Inflammatory macrophage treated with lipopolysaccharide for 4 hours (primary cell): ENCODE measurements at places on chromosomes 12 and 14.

DNA sequence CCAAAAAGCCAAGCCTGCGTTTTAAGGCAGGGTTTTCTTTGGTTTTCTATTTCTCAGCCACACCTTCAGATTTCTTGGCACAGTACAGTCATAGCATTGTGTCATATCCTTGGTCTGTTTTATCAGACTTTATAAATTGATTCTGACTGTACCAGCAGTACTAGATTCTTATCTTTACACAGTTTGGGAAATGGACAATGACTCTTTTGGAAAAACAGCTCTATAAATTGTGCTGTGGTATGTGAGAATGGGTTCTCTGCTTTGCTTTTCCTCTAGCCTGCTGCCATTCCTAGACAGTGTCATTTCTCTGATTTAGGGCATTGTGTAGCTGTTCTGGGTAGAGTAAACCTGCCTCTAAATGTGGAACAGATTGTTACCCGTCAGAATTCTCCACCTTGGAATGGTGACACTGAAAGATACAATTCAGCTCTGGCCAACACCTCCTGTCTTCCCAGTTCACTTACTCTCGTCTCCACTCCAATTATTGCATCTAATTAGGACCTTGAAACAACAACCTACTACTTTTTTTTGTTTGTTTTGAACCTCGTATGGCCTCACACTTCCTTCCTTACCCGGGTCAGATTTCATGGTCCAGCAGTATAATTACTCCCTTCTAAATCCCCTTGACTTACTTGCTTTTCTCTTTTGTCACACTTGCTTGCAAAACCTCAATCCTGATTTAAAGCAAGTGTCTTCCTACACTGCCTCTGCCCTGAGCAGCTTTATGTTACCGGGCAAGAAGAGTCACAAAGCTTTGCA is 226.3 kb downstream of the ERC1 start:
- DNase-seq: no peak

DNA sequence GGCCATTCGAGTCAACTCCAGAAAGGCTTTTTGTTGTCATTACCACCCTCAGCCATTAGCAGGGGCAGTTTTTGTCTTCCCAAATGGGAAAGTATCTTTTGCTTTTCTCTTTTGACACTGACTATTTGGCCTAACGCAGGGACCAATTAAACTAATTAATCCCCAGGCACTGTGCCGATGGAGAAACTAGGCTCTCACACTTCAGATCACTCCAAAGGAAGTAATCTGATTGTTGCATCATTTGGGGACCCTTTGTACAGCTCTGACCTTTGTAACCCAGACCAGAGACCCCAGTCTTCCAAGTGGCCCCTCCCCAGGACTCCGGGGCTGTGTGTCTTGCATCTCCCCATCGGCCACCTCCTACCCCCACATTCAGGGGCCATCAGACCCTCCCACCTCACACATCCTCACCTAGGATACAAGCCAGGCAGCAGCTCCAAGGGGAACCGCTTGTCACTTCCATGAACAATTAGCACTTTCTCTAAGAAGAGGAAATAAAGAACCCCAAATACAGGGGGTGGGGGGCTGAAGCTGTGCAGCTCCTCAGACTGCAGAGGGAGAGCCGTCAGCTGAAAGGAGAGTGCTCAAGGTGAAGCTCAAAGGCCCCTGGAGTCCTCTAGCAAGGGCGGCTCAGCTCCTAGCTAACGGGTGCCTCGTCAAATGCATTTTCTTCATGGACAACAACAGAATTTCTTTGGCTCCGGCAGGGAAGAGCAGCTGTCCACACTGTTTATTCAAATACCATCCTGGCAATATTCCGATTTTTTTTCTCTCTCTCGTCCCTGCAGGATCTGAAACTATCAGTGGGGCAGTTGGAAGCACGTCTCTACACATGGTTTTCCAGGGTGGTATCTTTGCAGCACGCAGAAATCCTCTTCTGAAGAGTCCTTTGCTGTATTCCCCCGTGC is 64.3 kb upstream of the DIO3 start:
- DNase-seq: no peak

DNA sequence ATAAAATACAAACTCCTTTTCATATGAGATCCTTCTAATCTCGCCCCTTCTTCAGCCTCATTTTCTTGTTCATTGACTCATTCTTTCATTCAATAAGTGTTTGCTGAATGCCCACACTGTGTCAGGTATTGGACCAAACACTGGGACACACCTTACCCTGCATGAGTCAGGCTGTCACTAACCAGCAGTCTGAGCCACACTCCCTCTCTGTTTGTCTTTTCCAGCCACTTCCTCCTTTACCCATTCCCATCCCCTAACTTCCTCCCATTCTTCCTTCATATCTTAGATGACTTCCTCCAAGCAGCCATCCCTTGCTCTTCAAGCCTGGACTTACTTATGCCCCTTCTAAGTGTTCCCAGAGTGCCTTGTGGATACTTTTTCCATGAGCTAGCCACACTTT is 27.0 kb upstream of the HIF1A start:
- peak; percentile 43 for DNase-seq

DNA sequence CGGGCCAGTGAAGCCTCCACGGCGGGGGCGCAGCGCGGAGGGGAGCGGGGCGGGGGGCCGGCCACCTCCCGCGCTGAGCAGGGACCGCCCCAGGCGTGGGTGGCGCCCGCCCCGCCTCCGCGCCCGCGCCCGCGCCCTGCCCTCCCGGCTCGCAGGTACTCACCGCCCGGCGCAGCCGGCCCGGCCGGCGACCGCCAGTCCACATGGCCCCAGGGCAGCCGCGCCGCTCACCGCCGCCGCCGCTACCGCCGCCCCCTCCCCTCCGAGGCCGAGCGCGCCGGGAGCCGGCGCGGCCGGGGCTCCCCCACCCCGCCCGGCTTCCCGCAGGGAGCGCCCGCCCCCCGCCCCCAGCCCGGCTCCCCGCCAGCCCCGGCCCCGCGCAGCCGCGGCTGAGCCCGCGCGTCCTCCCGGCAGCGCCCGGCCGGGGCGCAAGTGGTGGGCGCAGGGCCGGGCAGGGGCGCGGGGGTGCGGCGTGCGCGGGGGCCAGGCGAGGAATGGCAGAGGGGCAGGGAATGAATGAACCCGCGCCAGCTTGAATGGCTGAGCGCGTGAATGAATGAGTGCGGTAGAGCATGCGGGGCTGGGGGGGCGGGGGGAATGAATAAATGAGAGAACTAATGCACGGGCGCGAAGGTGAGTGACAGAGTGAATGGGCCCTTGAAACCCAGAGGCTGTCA is at the start of gene BEGAIN:
BEGAIN (minus strand) TSS at position 332 of the 677 bp plus-strand sequence; CDS start at position 205, 127 bp downstream.
- DNase-seq: no peak

GRCh38 chr14:84340938-84341337 is 1189.0 kb upstream of the FLRT2 start:
- no peak for DNase-seq

DNA sequence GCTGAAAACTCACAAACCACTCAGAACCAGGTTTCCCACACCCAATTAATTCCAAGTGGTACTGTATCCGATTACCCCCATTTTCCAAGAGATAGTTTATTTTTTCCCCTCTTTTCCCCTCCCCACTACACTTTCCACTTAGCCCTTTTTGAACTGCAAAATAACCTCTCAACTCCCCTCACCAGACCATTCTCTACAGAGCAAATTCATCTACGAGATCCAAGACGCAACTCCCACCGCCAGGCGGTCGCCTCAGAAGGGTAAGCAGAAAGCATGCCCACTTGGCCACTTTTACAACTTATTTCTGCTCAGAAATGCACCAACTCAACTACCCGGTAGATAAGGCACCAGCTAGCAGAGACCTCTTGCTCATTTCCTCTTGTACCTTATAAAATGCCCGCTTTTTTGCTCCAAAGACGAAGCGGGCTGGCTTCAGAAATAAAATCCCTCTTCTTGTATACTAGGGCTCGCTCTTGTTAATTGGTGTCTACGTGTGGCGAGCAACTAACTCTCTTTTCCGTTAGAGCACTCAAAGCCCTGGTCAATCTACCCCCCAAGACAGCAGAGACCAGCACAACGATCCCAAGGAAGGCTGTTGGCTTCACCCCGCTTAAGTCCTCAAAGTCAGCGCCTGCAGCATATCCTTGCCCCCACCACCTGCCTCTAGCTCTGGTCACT is 910 bp upstream of the SRP54 start:
- DNase-seq: peak; percentile 44

DNA sequence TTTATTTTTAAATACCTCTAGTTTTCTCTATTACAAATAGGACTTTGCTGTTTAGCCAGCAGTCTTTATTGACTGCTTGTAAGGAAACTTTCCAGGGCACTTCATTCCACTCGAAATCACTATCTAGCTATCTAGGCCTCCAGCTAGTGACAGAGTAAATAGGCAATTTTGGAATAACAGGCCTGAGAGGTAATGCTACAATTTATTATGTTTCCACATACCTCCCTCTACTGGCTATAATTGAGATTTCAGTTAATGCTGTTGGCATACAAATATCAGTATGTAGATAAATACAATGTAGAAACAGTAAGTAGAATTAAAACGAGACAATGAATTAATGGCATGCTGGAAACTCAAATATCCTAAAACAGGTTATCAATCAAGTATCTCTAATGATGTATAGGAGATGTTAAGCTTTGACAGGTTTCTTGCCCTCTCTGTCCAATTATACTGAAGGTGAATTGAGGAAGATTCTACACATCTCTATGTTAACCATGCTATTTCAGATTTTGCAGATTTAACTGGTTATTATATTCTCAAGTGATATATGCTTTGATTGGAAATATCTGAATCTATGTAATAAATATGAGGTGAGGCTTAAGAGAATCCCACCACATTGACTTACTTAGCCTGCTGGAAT is 7.2 kb downstream of the DTD2 start:
- peak; percentile 54 for DNase-seq

DNA sequence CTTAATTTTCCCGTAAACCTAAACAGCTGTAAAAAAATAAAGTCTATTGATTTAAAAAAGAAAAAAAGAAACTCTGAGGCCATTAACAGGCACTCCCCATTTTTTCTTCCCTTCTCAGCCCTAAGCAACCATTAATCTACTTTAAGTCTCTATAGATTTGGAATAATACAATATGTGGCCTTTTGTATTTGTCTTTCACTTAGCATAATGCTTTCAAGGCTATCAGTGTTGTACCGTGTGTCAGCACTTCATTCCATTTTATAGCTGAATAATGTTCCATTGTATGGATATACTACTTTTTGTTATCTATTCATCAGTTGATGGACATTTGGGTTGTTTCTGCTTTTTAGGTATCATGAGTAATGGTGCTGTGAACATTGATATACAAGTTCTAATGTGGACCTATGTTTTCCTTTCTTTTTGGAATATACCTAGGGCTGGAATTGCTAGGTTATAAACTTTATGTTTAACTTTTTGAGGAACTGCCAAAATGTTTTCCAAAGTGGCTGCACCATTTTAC is 15.7 kb downstream of the CREBL2 start:
- DNase-seq: no peak

DNA sequence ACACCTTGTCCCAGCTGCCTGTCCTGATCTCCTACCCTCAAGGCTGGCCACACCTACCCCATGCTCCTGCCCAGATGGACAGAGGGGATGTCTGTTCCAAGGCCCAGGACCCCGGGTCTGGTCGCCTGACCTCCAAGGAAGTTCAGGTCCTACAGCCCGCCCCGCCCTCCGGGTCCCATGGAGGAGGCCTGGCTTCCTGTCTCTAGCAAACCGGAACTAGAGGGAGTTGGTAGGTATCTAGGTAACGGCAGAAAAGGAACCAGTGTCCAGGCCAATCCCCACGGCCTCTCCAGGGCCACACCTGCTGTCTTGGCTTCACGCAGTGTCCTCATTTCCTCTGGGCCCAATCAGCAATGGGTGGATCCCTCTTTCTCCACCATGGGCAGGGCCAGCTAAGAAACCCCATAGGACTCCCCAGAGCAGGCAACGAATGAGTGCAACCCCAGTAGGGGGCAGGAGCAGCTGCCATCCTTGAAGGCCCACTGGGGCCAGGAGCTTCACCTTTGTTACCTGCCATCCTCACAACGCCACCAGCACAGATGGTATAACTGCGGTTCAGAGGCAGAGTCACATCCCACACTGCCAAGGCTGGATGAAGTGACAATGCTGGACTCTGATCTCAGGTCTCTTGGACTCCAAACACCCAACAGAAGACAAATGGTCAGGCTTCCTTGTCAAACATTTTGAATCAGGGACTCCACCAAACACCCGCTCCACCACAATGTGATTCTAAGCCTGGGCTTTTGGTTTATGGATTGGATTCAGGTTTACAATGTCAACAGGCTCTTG is 25.1 kb upstream of the RPLP0 start:
- peak; percentile 48 for DNase-seq

DNA sequence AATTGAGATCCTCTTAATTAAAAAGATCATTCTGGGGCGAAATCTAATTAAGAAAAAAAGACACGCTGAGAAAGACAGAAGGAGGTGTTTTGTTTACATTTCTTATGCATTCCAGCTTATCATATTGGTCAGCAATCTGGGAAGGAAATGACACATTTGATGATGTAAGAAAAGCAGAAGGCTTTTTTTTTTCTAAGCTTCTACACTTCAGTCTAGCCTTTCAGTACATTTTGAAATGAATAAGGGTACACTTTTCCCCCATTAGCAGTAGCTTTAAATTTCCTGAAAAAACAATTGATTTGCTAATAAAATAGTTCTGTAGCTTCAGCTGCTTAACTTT is 5.9 kb upstream of the GSC start:
- DNase-seq: peak; percentile 27

DNA sequence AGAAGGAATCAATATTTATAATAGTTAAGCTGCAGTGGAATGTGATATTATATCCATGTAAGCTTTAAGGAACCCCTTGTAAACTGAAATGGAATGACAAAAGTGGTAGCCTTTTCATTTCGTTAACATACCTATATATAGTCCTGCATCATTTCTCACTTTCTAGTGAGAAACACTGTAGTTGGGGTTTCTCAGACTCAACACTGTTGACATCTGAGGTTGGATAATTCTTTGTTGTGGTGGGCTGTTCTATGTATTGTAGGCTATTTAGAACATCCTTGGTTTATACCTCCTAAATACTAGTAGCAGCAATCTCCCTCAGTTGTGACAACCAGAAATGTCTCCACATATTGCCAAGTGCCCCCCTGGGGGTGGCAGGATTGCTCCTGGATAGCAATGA is 79.1 kb downstream of the RAD52 start:
- no peak for DNase-seq
